ENCODE measurements at places on chromosomes 5 and 9.

DNA sequence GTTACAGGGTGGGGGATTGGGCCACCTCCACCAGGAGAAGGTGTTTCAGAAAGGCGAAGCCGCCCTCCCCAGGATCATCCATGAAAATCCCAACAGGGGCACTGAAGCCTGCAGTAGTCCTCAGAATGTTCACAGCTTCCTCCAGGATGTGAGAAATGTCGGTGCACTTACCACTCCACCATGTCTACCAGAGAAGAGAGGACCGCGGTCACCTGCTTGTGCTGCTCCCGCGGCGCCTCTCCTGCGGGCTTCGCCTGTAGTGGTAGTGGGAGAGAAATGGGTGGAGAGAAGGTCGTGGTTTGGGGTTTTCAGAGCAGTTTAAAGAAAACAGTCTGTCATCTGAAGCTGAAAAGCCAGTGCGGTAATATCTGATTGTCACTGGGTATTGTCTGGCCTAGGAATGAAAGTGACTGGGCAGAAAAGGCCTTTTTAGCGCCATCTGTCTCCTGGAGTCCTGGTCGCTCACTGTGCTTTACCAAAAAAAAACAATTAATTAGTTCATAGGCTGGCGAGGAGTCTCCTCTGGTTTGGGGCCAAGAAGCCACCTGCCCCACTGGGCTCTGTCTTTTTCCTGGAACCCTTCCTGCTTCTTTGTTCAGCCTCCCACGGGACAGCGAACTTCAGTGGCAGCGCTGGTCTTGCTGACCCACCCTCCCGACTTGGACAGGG is 23.0 kb upstream of the PPP1R26 start:
- no peak for DNase-seq

- no peak for DNase-seq
These were observed 207.3 kb upstream of the IER5L start for GRCh38 chr9:129385211-129385934.

- no peak for DNase-seq
These were observed 29.1 kb upstream of the SLC6A3 start for GRCh38 chr5:1474183-1474839.

- DNase-seq = peak; percentile 6
These were observed 989 bp upstream of the FBN2 start for GRCh38 chr5:128539038-128539429.

- DNase-seq = peak; percentile 75
These were observed 190.2 kb upstream of the NR3C1 start for GRCh38 chr5:143593723-143594122.
